ENCODE measurements at places on chromosomes 4 and X.
A peak's percentile ranks its signal among the peaks of the same experiment; 100 is the strongest.

GRCh38 chr4:25783126-25783525 is 79.7 kb downstream of the SEL1L3 start:
- DNase-seq: no peak

GRCh38 chr4:161991811-161992210 is 172.0 kb downstream of the FSTL5 start:
- no peak for DNase-seq

DNA sequence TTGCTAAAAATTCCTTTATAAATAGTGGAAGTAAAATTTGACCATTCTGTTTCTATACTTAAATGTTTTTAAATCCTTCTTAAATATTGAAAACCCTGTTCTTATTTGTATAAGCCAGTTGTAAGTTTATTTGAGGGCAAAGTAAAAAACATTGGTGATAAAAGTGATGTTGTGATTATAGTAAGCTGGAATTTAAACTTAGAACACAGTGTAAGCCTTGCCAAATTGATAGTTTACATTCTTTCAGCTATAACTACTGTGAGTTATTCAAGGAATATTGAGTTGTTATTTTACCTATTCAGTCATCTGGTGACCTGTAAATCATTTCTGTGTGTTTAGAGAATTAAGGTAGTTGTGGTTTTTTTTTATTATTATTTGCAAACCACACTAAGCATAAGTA is 9.6 kb downstream of the YY2 start:
- no peak for DNase-seq

GRCh38 chr4:143455211-143455610 is 58.3 kb upstream of the SMARCA5 start:
- DNase-seq: no peak

DNA sequence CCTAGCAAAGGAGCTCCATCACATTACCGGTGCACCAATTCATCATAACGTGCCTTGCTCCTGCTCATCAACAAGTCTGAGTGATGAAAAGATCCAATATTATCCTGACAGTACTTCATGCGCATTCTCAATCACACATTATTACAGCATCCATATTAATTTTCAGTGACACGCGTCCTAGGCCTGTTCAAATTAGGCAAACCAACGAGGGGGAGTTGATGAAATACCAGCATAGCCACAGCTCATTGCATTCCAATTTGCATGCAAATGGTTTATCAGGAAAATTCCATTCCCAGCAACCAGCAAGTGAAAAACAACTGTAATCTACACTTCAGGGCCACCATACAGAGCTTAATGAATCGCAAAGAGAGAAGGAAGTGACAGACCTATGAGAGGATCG is 236.9 kb downstream of the DCLK2 start:
- DNase-seq: no peak

GRCh38 chrX:45056428-45057145 is 144.1 kb downstream of the DIPK2B start:
- peak; percentile 5 for DNase-seq

- DNase-seq: no peak
Observed at GRCh38 chr4:168293386-168293975, 25.1 kb downstream of the DDX60 start.

DNA sequence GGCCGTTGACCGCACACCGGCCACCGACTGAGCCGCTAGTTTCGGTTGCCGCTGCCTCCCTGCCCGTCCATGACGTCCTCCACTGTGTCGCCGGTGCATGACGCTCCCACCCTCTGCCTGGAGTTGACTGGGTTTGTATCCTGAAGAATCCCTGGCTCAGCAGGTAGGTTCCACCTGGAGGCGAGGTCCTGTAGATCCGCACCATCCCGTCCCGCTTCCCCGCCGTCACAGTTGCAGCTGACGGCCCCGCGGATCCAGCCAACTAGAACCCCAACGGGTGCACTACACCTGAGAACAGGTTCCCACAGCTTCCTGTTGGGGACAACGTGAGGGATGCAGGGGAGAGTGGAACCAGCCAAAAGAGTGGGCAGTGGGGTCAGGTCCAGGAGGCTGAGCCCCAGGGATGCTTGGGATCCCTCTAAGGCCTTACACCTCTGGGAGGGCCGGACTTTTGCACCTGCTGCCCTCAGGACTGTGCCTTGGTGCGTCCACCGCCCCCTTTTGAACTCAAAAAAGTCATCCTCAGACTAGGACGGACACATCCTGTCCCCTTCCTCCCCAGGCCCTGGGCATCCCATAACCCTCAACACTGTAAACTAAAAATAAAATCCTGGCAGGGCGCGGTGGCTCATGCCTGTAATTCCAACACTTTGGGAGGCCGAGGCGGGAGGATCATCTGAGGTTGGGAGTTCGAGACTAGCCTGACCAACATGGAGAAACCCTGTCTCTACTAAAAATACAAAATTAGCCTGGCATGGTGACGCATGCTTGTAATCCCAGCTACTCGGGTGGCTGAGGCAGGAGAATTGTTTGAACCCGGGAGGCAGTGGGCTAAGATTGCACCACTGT is 1.1 kb upstream of the SLBP start:
- no peak for DNase-seq

- DNase-seq: no peak
Observed at GRCh38 chrX:150683536-150684146, 9.6 kb upstream of the MTMR1 start.

GRCh38 chr4:123506011-123506695 is 109.6 kb downstream of the SPRY1 start:
- DNase-seq: no peak

DNA sequence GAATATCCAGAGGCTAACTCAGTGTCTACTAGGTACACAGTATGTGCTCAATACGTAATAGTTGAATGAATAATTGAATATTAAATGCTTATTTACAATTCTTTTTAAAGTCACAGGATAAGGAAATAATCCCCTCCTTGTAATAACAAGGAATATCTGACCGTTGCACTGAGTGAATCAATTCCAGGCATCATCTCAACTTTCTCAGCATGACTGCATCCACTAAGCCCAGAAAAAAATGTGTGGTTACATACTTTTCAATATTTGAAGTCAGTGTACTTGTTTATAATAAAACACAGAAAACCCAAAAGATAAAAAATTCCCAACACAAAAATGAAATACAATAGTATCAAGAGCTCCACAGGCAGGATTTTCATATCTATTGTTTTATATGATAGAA is 105.4 kb downstream of the TMEM144 start:
- DNase-seq: peak; percentile 73

- no peak for DNase-seq
Observed at GRCh38 chrX:69038816-69039215, 126.4 kb downstream of the PJA1 start.
